ENCODE measurements at places on chromosomes 2 and 18.
A peak's percentile ranks its signal among the peaks of the same experiment; 100 is the strongest.

DNA sequence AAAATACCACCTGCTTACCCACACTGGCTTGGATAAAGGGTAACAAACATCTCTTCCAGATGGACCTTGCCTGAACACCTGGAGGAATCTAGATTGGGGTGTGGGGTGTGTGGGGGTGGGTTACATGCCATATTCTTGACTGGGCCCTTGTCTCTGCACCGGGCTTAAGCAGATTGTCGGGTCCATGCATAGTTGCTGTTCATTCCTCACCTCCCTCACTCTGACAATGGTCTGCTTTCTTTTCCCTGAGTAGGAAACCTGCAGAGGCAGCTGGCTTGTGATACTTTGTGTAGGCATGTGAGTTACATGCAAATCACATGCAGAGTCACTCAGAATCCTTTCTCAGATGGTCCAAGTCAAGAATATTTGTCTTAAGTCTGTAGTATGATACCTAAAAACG lies 112.8 kb upstream of the GLS start:
- DNase-seq = no peak

DNA sequence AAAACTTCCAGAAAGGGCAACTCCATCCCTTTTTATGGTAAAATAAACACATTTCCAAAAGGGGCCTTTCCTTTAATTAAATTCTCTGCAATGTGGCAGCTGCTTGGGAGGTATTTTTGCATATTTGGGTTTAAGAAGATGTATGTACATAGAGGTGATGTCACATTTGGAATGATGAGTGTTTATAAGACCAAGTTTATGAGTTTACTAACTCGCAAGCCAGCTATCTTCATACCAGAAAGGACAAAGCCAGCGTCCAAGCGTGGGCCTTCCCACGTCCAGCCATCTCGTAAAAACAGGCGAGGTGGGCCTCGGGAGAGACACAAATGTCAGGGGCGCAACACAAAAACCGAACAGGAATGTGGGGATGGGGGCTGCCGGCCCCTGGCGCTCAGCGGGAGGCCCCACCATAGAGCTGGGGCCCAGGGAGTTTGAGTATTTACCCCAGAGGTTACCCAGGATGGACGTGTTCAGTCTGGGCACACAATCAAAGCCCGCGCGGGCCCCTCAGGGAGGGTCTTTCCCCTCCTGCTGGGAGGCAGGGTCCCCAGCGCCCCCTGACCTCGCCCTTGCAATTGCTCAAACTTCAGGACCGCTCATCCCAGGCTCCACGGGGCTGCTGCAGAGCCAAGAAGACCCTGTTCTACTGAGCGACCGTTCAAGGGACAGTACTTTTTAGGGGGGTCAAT lies 137.3 kb downstream of the TWIST2 start:
- no peak for DNase-seq

DNA sequence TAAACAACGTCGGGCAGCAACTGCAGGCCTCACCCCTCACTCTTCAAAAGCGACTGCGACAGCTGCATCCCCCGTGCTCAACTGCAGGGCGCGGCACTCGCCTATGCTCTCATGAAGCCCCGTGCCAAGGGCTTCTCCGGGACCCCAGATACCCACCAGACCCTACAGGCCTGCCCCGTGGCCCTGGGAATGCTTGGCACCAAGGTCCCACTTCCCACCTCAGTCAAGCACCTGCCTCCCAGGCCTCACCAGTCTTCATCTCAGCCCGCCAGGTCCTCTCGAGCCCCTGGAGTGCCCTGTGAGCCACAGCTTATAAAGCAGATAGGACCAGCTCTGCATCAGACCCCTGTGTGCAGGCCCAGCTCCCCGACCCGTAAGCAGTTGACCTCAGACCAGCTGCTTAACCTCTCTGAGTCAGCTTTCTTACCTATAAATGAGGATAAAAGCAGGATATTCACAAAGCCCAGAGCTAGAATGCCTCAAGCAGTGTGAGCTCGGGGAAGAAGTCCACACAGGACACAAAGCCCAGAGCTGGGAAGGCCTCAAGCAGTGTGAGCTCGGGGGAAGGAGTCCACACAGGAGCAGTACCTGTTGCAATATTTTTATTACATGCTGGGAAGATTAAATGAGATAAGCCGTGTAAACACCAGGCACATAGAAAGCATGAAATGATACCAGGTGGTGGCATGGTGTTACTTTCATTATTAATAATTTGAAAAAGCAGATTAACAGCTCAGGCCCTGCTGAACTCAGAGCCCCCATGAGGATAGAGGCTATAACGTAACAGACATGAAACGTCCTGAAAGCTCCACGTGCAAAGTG lies 96.9 kb downstream of the HDAC4 start:
- no peak for DNase-seq

DNA sequence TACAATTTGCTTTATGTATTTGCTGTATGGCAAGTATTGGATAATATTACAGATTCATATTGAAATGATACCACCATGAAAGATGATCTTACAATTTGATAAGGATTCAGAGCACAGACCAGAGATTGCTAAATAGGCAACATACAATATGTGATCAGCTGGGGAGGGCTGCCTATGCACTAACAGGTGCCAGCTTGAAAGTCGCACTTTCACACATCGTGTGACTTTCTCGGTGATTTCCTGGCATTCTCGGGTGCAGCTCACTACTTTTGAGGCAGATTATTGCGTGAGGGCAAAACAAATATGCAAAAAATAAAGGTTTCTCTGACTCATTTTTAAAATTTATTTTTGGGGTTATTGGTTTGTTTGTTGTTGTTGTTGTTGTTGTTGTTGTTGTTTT lies 36.0 kb downstream of the RBMS1 start:
- no peak for DNase-seq

- no peak for DNase-seq
Measured at GRCh38 chr2:168316073-168316440, 68.7 kb upstream of the STK39 start.

DNA sequence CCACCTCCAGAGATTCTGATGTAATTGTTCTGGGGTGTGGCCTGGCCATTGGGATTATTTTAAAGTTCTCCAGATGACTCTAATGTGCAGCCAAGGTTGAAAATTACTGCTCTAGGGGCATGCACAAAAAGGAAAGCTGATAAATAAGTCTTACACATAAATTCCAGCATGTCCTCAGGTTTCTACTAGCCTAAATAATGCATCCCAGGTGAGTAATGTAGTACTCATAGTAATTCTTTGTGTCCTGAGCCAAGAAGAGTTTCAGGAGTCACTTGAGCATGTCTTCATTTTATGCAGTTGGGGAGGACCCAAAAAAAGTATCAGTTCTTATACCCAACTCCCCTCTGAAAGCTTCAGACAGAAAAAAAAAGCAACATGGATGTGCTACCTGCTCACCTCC lies 130.1 kb upstream of the SP5 start:
- no peak for DNase-seq

DNA sequence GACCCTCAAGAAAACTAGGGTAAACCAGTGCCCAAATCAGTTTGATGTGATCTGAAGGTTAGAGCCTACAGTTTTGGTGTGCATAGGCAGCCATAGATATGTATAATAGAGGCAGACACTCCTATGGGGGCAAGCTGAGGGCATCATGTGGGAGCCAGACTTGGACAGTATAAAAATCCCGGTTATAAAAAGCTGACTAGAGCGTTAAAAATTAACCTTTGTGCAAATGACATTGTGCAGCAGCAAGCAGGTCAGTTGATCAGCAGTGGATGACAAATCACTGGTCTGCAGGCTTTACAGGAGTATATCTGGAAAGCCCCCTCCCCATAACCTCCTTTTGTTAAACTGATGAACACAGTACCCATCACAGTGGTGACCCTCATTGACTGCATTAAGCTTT lies 107.8 kb downstream of the CTNNA2 start:
- no peak for DNase-seq

GRCh38 chr2:15920696-15921095 lies 19.7 kb upstream of the MYCN start:
- no peak for DNase-seq

GRCh38 chr2:54318821-54319220 lies 62.8 kb upstream of the TSPYL6 start:
- DNase-seq = no peak

- DNase-seq = no peak
Measured at GRCh38 chr2:202608142-202608852, 26.5 kb upstream of the FAM117B start.

DNA sequence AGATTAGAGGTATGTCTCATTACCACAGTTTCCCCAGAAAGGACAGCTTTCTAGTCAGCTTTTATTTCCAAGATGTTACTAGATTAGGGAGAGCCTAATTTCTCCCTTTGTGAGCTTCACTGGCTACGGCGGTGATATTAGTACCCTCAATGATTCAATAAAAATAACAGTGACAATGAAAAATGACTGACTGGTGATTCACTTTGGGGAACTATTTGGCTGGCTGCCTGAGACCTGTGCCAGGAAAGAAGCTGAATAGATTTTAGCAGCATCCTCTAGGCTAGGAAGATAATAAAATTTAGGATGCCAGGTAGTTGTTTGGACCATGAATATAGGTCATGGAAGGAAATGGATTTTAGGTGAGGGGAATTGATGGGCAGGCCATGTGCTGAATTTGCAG lies 178.7 kb downstream of the FMNL2 start:
- DNase-seq = no peak

- no peak for DNase-seq
Measured at GRCh38 chr2:104041351-104041750, 812.6 kb upstream of the POU3F3 start.

- peak; percentile 29 for DNase-seq
Measured at GRCh38 chr2:175366815-175367214, 185.3 kb upstream of the ATP5MC3 start.

DNA sequence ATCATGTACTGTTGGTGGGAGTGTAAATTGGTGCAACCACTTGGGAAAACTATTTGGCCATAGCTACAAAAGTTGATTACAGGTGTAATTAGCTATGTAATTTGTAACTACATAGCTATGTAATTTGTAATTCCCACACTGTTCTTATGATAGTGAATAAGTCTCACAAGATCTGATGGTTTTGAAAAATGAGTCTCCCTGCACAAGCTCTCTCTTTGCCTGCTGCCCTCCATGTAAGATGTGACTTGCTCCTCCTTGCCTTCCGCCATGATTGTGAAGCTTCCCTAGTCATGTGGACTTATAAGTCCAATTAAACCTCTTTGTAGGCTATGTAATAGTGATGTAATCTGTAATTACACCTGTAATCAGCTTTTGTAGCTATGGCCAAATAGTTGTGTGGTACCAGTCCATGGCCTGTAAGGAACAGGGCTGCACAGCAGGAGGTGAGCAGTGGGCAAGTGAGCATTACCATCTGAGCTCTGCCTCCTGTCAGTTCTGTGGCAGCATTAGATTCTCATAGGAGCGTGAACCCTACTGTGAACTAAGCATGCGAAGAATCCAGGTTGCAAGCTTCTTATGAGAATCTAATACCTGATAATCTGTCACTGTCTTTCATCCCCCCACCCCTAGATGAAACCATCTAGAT lies 133.7 kb upstream of the COPS8 start:
- DNase-seq = no peak

GRCh38 chr18:7954238-7954637 lies 387.1 kb downstream of the PTPRM start:
- DNase-seq = no peak

GRCh38 chr2:206387808-206388207 lies 55.5 kb upstream of the ADAM23 start:
- DNase-seq = no peak

- DNase-seq = no peak
Measured at GRCh38 chr18:75762758-75763157, 335.3 kb upstream of the SMIM21 start.

GRCh38 chr2:131156452-131157149 lies 51.5 kb downstream of the PLEKHB2 start:
- DNase-seq = no peak

- no peak for DNase-seq
Measured at GRCh38 chr2:147792966-147793617, 51.7 kb upstream of the ACVR2A start.

GRCh38 chr2:233480490-233481202 lies 85.9 kb downstream of the USP40 start:
- no peak for DNase-seq

DNA sequence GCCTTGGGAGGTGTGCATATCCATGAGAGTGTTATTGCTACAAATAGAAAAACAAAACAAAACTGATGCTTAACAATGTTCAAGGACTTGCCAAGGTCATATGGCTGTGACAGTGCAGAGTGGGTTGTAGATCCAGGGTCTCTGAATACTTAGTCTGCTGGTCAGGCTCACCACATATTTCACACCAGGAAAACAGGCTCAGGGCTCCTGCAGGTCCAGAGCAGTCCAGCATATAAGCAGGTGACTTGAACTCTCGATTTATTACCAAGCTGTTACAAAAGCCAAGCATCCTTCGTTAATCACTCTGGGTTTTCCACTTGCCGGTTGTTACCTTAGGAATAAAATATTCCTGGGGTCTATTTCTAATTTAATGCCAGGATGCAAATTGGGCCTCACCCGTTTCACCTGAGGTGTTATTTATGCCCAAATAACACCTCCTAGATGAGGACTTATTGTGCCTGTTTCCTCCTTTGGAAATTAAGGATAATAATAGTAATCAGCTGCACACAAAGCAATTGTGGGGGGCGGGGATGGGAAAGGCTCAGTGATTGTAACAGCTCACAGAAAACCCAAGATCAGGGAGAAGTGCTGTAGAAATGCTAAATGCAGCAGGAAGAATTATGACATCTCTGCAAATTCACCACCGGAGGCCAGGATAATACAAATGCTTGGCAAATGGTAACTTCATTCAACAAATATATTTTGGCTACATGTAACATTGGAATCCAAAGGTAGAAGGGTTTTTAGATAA lies 72.9 kb downstream of the TMEM182 start:
- no peak for DNase-seq

- no peak for DNase-seq
Measured at GRCh38 chr2:43149482-43150107, 76.8 kb downstream of the ZFP36L2 start.

DNA sequence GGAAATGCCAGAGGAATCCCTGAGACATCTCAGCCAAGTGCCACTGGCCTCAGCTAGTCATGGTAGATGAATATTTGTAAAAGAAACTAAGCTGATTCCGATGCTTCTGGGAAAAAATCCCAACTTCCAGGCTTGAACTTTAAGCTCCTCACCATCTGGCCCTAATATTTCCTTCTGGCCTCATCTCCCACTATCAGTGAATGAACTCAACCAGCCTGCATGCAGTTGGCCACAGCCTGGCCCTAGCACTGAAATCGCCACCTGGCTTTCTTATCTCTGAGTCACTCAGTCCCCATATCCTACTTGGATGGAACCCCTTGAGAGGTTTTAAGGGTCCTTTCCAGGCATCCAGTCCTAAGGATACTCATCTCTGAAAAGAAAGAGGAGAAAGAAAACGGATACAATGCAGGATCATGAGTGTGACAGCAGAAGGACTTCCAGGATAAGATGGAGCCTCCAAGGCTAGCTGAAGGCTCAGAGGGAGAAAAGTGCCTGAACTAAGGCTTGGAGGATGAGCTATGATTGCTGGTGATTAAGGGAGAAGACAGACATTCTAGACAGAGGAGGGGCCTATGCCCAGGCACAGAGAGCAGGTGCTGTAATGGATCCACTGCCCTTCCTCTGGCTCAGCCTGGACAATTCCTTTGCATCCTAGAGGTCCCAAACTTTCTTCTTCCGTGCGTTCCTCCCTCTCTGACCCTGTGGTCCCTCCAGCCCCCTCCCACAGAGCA lies 141.5 kb upstream of the MYCN start:
- DNase-seq = no peak

All from globus pallidus (tissue), 1 donor.